ENCODE measurements at places on chromosomes 16 and 17.

DNA sequence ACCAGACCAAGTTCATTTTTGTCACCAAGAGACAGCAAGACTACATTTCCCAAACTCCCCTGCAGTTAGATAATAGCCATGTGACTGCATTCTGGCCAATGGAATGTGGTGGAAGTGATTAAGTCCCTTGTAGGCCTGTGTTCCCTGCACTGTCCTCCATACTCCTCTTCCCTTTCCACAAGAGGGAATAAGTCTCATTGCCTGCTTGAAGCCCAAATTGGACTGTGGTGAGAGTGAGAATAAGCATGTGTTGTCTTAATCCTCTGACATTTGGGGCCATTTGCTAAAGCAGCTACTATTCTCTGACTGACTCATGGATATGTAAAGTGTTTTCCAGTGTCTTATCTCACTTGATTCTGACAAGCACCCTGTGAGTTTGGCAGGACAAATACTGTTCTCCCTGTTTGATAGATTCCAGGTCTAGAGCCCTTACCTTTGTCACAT is 20.7 kb downstream of the PIK3R6 start:
- no peak for DNase-seq

GRCh38 chr17:78793968-78794367 is 11.9 kb upstream of the CYTH1 start:
- no peak for DNase-seq

GRCh38 chr17:80246266-80246681 is 14.4 kb upstream of the RNF213 start:
- DNase-seq = no peak

DNA sequence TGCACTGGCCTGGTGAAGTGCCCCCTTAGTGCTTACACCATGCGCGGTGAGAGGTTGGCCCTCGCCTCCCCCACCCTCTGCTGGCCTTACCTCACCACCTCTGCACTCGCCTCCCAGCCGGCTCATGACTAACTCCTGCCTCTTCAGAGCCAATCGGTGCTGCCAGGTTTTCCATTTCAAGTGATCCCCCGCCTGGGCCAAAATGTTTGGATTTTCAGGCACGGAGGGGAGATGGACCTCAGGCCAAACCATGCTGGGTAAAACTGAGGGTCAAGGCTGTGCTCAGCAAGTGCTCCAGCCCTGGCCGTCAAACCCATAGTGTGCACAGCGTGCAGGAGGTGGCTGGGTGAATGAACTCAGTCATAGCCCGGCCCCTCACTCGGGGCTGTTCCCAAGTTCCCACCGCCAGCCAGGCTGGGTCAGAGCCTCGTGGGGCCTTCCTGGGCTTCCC is 175.4 kb downstream of the SEC14L1 start:
- DNase-seq = no peak

- no peak for DNase-seq
Measured at GRCh38 chr17:33475594-33475993, 182.5 kb upstream of the ASIC2 start.
